Activated T-cell treated with anti-CD3 and anti-CD28 coated beads for 4 hours (primary cell): ENCODE measurements at places on chromosomes 11 and 22.

- DNase-seq, result no peak
Measured at GRCh38 chr11:19275496-19275895, 34.8 kb upstream of the E2F8 start.

DNA sequence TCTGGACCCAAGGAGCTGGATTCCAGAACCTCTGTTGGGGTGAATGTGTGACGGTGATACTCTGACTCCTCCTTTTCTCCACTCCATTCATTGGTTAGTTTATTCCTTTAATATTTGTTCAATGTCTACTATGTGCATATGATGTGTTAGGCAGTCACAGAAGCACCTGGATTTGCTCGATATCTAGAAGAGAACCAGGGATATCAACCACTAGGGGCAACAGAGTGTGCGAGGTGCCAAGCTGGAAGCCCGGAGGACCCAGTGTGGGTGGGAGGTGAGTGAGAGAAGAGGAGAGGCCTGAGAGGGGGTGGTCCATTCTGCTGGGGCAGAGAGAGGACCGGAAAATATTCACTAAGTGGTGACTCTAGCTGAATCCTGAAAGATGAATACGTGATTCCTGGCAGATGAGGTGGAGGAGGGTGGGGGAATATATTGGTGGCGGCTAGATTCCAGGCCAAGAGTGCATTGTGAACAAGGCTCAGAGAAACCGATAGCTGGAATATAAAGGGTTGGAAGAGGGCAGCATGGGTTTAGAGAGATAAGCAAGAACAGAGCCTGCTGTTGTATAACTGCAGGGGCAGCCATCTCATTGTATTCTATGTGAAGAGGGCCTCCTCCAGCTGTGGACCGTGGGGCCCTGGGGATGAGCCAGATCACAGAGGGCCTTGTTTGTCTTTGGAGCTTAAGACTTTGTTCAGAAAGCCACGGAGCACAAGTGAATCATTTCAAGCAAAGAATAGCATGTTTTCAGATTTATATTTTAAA, 6.9 kb upstream of the TIMP3 start:
- DNase-seq, result no peak

DNA sequence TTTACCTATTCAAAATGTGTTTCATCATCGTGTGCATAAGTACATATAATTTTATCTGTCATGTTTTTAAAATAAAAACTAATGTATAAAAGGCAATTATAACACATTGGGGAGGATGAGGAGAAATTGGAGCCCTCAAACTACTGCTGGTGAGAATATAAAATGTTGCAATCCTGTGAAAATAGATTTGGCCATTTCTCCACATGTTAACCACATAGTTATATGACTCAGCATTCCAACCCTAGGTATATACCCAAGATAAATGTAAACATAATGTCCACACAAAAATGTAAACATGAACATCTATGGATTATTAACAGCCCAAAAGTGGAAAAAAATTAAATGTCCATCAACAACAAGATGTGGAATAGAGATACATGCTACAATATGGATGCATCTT, 928.0 kb upstream of the FAT3 start:
- DNase-seq, result no peak

DNA sequence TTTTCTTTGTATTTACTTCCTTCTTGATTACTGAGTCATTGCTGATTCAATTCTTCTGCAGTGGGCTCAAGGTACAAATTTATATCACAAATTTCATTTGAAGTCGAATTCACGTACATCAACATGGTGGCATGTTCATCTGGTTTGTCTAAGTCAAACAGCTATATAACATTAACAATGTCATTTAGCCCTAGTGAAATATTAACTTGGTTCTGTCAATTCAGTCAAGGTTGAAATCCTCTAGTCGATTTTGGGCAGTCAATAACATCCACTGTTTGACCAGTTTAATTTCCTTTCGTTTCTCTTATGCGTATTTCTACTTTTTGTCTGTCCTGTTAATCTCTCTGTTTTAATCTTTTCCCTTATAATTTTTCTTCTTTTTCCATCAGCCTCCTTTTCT, 4.1 kb upstream of the ATXN10 start:
- DNase-seq, result no peak

DNA sequence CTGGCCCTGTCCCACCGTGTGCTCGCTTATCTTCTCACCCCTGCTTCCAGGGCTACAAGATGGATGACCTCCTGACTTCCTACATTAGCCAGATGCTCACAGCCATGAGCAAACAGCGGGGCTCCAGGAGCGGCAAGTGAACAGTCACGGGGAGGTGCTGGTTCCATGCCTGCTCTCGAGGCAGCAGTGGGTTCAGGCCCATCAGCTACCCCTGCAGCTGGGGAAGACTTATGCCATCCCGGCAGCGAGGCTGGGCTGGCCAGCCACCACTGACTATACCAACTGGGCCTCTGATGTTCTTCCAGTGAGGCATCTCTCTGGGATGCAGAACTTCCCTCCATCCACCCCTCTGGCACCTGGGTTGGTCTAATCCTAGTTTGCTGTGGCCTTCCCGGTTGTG, 86.5 kb downstream of the MYO7A start:
- DNase-seq, result no peak

DNA sequence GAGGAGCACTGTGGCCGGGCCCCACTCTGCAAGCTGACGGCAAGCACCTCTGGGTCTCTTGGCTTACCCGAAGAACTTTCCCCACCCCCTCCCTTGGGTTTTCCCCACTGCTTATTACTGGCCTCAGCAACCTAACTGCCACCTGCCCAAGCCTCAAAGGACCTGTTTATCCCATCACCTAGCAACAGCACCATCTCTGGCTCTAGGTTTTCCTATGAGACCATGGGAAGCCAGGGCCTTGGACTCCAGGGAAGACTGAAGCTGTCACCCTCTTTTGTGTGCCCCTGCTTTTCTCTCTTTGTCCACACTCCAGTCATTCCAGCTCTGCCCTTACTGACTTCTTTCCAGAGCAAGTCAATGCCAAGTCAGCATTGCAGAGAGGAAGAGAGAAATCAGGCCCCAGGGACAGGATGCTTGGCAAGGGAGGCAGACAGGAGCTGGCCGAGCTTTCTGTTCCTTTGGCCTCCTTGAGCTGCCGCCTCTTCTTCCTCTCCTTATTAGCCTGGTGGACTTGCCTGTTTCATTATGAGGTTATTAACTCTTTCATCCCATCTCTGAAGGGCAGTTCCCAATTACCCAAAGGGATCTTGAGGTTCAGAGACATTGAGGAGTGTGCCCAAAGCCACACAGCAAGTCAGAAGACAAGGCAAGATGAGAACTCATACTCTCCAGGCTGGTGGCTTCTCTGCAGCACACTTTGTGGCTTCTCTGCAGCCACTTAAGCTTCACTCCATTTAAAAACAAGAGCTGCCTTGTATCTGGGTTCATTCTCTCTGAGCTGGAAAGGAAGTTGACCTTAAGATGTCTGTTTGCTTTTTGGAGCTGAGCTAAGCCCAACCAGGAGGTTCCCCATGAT, at the start of gene SMIM35:
Gene SMIM35 (minus strand): TSS at position 51 of the 856 bp plus-strand sequence. CDS start 206 bp downstream, outside the sequence.
- no peak for DNase-seq

GRCh38 chr22:20656516-20656901, 117.4 kb upstream of the SERPIND1 start:
- DNase-seq, result no peak

DNA sequence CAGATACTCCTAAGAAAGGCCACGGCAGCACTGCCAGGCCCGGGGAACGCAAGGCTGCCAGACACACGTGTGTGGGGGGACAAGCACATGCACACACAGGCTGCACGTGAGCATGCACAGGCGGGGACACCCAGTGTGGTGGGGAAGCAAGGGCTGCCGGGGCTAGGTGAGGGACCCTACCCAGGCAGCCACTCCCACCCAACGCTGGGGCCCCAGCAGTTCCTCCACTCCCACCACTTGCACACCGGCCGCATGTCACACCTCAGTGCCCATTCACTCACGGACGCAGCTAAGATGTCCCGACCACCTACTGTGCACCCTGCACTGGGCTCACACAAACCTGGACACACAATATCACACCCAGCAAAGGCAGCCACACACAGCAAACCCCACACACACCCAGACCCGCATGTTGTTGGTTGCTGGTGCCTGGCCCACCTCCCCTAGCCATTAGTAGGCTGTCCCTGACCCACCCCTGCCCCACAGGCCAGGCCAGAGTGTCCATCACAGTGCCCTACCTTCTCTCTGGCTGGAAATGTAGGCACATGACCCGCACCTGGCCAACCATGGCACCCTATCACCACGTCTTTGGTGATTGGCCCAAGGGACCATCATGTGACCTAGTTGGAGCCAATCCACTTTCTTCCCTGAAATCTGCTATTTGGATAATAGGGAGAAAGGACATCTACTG, 8.8 kb downstream of the SSTR3 start:
- DNase-seq, result no peak

DNA sequence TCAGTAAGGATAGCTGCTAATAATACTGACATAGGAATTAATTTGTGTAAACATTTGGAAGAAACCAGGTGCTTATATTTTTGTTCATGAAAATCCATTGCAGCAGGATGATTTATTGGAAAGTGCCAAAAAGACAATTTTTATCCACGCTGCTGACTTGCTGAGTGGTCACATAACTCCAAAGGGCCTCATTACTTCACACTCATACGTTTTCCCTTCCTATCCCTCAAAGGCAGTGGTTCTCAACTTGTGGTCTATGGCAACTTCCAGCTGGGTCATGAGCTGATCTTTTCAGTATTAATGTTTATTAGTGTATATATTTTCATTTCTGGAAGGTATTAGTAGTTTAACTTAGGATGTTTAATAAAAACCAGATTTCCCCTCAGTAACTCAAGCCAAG, 178.1 kb downstream of the UVRAG start:
- DNase-seq, result no peak

- no peak for DNase-seq
Measured at GRCh38 chr11:10637731-10638151, 55.8 kb downstream of the IRAG1 start.

- peak; percentile 72 for DNase-seq
Measured at GRCh38 chr11:59053387-59053786, 32.7 kb upstream of the GLYATL1B start.

DNA sequence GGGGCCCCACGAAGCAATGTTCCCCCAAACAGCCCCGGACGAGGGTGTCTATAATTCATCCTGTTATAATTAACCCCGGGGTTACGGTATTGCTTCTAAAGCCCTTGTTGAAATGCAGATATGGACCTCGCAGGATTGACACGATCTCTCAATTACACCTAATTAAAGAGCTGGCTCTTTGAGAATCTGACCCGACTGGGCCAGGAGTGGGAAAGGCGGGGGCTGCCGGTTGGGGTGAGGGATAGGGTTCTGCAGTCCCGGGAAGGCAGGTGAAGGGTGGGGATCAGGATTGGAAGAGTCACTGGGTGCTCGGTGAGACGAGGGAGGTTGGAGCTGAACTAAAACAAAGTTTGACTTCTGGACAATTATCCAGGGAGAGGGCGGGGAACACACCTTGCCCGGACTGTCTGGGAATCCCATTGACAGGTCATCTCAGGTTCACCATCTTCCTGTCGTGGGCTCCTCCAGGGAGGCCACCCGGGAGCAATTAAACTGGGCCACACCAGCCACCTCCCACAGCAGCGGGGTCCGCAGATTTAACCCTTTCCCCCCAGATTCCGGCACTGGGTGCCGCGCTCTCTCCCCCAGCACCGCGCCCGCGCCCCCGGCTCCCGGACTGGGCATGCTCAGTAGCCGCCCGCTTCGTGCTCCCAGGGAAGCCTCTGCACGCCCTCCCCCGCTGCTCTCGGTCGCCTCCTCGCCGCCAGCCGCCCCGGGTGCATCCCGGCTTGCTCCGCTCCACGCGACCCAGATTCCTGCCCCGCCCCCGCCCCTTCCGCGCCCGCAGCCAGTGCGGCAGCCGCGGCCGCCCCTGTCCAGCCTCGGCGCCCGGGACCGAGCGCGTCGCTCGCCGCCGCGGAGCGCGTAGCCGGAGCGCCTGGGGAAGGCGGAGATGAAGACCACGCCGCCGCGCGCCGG, at the start of gene ELMOD1:
Gene ELMOD1 (plus strand): TSS at position 688 of the 918 bp plus-strand sequence. CDS start 27,043 bp downstream, outside the sequence.
- no peak for DNase-seq

- DNase-seq, result no peak
Measured at GRCh38 chr11:134055029-134055428, 13.8 kb upstream of the JAM3 start.

- DNase-seq, result no peak
Measured at GRCh38 chr11:130652671-130653335, 204.4 kb downstream of the ADAMTS15 start.

GRCh38 chr11:120586072-120586471, 74.5 kb downstream of the GRIK4 start:
- DNase-seq, result no peak

- no peak for DNase-seq
Measured at GRCh38 chr11:120139316-120140069, 1.6 kb upstream of the TRIM29 start.

GRCh38 chr11:48024635-48025071, 44.3 kb downstream of the PTPRJ start:
- DNase-seq, result no peak

GRCh38 chr11:19499026-19499669, 213.5 kb upstream of the NAV2 start:
- DNase-seq, result no peak

DNA sequence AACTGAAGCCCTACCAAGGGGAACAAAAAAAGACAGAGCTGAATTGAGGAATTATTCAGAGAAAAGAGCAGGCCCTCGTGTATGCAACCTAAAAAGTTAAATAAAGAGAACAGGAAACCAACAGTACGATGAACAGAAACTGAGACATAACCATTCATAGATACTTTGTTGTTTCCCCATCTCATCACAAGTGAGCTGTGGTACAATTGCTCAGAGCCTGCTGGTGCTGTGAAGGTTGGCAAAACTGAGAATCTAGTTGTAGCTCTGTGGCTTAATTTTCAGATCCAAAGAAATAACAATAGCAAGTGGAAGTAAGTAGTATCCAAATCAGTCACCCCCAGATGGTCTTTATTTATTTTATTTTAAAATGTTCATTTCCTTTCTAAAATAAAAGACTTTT, 37.7 kb upstream of the BLID start:
- no peak for DNase-seq

DNA sequence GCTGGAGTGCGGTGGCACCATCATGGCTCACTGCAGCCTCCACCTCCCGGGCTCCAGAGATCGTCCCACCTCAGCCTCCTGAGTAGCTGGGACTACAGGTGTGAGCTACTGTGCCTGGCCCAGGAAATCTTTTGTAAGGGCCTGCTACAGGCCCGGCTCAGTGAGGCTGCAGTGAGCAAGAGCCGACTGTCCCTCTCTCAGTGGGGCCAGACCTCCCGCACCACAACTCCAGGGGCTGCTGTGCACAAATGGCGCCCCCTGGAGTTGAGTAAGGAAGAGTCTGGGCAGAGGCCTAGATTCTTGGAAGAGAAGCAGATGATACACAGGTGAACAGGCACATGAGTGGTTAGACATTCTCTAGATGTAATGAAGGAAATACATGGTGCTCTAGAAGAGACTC, 7.0 kb downstream of the SERHL2 start:
- no peak for DNase-seq

- no peak for DNase-seq
Measured at GRCh38 chr22:44925465-44926123, 84.2 kb downstream of the PHF21B start.

GRCh38 chr11:118763041-118763440, 27.9 kb downstream of the DDX6 start:
- no peak for DNase-seq
